ENCODE measurements at places on chromosomes 5 and 9.

GRCh38 chr5:161089569-161089968 is 237.6 kb upstream of the ATP10B start:
- DNase-seq, result no peak

- DNase-seq, result no peak
Measured at GRCh38 chr5:170629566-170630175, 125.9 kb downstream of the KCNIP1 start.

GRCh38 chr5:79474367-79475151 is 39.4 kb downstream of the HOMER1 start:
- peak; percentile 35 for DNase-seq

- DNase-seq, result no peak
Measured at GRCh38 chr5:10800852-10801251, 39.8 kb upstream of the DAP start.

DNA sequence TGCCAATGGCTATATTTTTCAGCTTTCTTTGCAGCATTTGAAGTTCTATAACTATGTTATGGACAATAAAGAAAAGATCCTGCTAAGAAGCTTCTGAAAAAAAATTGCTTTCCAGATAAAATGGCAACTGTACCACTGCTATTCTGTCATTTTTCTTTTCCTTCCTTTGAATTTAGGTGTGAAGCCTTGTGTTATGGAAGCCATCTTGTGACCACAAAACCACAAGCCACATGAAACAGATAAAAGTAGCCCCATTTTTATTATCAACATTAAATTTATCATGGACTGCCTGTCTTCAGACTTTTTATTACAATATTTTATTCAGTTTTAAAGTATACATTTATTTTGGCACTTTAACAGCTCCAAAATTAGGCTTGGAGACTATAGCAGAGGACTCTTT is 289.9 kb upstream of the ACTBL2 start:
- DNase-seq, result no peak

DNA sequence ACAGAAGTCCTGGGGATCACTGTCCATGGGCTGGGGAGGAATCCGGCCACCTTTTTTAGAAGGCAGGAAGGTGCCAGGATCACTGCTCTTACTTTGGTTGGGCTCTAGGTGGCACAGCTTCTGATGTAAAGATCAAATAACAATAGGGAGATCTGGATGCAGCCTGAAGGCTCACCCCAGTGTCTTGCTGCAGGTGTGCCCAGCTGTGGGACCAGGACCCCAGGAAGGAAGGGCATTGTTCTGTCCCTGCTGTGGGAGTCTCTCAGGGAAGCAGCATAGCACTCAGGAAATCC is 69.6 kb downstream of the DAB2IP start:
- DNase-seq, result no peak

DNA sequence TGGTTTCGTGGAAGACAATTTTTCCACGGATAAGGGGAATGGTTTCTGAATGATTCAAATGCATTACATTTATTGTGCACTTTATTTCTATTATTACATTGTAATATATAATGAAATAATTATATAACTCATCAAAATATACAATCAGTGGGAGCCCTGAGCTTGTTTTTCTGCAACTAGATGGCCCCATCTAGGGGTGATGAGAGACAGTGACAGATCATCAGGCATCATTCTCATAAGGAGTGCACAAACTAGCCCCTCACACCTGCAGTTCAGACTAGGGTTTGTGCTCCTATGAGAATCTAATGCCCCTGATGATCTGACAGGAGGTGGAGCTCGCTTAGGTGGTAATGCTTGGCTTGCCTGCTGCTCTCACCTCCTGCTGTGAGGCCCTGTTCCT is 6.4 kb downstream of the ISCA1 start:
- DNase-seq, result no peak

All from fibroblast of skin of right biceps (primary cell).